ENCODE measurements at places on chromosomes 12 and 14.

GRCh38 chr12:89650239-89650638 lies 58.4 kb downstream of the ATP2B1 start:
- DNase-seq, result no peak

- DNase-seq, result no peak
These were observed 163.4 kb downstream of the SAMD4A start for GRCh38 chr14:54730156-54730961.

DNA sequence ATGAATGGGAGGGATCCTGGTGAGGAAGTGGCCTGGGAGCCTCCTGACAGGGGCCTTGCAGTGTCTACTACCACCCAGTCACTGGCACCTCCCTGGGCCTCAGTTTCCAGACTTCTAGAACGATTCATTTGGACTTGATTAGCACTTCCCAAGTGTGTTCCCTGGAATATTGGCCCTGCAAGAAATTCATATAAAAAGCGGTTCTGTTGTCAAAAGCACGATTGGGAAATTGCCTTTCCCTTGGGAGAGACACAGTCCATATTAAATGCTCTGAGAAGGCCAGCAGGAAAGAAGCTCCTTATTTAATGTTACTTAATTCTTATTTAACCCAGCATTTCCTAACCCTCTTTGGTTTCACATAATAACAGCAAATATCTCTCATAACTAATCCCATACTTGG lies 61.9 kb downstream of the DRAM1 start:
- no peak for DNase-seq

DNA sequence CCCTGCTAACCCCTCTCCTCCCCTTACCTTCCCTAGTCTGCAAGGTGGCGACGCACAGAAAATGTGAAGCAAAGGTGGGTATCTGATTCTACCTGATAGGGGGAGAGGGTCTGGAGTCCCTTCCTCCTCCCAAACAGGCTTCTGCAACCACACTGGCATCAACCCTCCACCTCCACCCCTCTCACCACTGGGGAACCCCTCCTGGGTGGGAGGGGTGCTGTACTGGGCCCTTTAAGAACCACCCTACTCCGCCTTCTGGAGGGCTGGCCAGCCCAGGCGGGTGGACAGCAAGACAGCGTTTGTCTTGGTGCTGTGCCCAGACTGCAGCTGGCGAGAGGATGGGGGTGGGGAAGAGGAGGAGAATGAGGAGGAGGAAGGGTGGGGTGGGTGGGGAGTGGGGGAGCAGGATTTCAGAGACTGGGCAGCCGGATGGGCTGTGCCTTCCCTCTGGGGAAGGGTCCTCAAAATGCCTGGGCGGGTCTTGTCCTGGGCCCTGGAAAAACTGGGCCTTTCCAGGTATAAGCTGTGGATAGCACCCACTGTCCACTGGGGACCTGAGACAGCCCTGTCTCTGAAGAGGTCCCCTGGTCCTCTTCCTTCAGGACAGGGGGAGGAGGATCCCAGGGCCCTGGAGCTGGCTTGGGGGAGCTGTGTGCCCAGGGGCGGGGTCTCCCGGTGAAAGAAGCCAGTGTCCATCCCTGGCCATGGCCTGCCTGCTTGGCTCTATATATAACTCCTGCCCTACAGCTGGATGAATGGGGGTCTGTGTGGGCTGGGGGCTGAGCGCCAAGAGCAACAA lies 2.8 kb downstream of the TNS2 start:
- DNase-seq, result no peak

DNA sequence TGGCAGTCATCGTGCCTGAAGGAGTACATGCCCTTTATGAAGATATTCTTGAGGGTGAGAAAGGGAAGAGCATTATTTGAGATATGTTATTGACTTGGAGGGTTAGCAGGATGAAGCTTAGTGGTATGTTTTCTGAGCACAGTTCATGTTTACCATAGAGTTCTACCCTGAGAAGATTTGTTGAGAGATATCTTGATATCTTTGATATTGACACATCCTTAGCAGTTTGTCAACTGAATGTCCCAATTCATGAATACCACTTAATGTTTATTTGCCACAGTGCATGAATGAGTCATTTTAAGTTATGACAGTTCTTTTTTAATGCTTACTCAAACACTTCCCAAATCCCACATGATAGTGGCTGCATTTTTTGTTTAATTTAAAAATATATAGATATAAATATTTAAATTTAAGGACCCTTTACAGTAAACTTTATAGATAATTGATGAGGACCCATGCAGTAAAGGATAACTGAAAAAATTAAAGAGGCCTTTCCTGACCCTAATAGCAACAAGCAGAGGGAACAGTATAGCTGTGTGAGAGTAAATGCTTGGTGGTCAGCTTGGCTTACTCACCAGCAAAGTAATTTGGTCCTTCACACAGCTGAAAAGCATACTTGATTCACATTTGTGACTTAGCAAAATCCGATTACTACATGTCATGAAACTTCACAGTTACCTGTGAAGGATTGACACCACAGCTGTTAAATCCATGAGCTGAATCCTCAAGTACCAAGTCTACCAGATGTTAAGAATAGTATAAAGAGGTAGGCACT lies 25.8 kb downstream of the SLC39A9 start:
- no peak for DNase-seq

GRCh38 chr12:91618281-91618680 lies 435.7 kb upstream of the DCN start:
- DNase-seq, result no peak

DNA sequence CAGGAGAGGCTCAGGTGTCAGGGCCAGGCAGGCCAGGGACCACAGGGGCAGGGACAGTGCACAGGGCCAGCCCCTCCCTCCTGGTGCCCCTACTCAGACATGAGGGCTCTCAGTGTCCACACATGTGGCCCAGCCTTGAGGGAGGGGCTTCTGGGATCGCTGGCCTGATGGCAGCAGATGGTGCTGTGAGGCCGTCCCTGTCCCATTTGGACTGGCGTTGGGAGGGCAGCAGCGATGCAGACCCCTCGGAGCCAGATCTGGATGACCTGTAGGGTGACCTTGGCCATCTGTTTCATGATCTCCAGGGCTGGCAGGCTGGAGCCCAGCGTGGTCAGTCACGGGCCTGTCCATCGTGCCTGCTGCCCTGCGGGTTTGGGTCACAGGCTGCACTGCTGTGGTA lies 377.6 kb downstream of the TMEM121 start:
- no peak for DNase-seq

- DNase-seq, result no peak
These were observed 34.4 kb upstream of the DYNC1H1 start for GRCh38 chr14:101929946-101930345.

DNA sequence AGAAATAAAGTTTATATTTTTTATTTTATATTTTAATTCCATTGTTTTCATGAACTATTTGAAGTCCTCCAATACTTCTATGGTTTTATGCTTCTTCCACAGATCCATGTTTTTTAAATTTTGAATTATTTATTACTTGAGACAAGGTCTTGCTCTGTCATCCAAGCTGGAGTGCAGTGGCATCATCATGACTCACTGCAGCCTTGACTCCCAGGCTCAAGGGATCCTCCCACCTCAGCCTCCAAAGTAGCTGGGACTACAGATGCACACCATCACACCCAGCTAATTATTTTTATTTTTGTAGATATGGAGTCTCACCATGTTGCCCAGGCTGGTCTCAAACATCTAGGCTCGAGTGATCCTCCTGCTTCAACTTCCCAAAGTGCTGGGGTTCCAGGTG lies 28.8 kb upstream of the DLGAP5 start:
- DNase-seq, result no peak

- DNase-seq, result no peak
These were observed 199.8 kb upstream of the ARHGAP5 start for GRCh38 chr14:31877255-31877798.

GRCh38 chr12:77845831-77846230 lies 15.1 kb downstream of the NAV3 start:
- no peak for DNase-seq

DNA sequence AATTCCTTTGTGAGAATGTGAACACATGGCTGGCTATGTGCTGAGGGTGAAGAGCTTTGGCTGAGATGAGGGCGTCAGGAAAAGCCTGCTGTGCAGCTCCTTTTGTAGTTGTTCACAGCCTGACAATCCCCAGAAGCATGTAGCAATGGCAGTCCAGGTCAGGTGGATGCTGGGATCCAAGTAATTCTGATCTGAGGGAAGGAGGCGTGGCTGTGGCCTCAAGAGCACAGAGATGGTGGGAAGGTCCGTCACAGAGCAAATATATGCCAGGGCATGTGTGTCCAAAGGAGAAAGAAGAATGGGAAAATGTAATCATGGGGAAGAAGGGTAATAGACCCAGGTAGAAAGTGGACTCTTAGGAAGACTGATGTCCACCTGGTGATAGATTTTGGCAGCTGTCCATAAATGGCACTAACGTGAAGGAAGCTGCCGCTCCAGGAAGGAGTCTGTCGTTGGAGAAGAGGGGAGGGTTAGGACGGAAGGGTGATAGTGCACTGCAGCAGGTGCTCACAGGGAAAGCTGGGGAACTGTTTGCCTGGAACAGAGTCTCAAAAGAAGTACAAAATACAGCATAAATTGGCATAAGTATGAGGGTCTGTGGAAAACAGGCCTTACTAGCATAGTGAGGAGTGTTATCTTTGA lies 13.8 kb downstream of the MGST1 start:
- no peak for DNase-seq

All from NCI-H1417 treated with DMSO at 0.1 percent for 48 hours (cell line).